Right cardiac atrium (tissue), 5 donors: ENCODE measurements at places on chromosomes 6 and 20. TPM values are rescaled to one million over a fixed set of nuclear protein-coding genes. Genes with fewer than 3 reads are reported as not detected.

HLA-DQA1 gene
- polyA plus RNA-seq = 6.0 TPM

BPI gene
- polyA plus RNA-seq = 0.07 TPM

GRCh38 chr6:75353644-75354043 is 69.1 kb upstream of the TMEM30A start:
- no peak for DNase-seq

PRL gene
- not detected for polyA plus RNA-seq

CGA gene
- polyA plus RNA-seq = 0.41 TPM

DZANK1 gene
- 0.79 TPM for polyA plus RNA-seq

SYNJ2 gene
- polyA plus RNA-seq = 9.5 TPM

DNA sequence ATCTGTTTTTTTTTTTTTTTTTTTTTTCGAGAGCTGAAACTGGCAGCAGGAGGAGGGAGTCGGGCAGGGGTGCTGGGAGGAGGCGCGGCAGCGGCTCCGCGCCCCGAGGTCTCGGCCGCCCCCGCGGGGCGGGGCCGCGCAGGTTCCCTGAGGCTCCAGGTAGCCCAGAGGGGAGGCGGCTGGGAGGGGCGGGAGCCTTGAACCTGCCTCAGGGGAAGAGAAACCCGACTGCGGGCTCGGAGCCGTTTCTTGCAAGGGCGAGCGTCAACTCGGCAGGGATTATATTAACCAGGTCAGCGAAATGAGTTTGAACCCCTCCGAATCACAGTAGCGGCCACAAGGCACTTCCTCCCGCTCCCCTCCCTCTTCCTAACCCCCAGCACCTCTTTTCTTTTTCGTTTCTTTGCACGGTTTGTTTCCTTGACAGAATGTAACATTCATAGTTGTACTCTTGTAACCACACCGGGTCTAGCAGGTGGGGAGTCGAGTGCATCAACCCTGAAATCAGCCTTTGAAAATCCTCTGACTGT is 2.0 kb downstream of the MYB start:
- no peak for DNase-seq

GRCh38 chr6:132634796-132635195 is 10.7 kb upstream of the TAAR2 start:
- DNase-seq = no peak

- DNase-seq = no peak
Observed at GRCh38 chr20:58908941-58909340, 56.4 kb downstream of the GNAS start.

- DNase-seq = no peak
Observed at GRCh38 chr6:98041056-98041455, 758.0 kb upstream of the MMS22L start.

GRCh38 chr6:81307651-81308214 is 444.7 kb downstream of the TENT5A start:
- DNase-seq = no peak

- no peak for DNase-seq
Observed at GRCh38 chr6:170124150-170124549, 166.7 kb downstream of the DLL1 start.

FOXQ1 gene
- not detected for polyA plus RNA-seq

DNA sequence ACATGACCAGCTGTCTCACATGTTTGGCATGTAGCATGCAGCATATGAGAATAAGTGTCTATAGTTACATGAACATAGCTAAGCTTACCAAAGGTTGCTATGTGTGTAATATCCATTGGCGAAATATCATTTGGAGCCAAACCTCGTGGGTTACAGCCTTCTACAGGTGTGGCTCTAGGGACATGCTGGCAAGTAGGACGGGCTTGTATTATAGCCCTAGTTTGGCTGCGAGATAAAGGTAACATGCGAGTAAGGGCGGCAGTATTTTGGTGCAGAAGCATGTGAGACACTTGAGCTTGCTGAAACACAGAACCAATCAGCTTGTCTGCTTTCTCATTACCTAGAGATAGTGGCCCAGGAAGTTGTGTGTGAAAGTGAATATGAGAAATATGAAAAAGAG is 6.5 kb upstream of the ABHD12 start:
- no peak for DNase-seq

DNA sequence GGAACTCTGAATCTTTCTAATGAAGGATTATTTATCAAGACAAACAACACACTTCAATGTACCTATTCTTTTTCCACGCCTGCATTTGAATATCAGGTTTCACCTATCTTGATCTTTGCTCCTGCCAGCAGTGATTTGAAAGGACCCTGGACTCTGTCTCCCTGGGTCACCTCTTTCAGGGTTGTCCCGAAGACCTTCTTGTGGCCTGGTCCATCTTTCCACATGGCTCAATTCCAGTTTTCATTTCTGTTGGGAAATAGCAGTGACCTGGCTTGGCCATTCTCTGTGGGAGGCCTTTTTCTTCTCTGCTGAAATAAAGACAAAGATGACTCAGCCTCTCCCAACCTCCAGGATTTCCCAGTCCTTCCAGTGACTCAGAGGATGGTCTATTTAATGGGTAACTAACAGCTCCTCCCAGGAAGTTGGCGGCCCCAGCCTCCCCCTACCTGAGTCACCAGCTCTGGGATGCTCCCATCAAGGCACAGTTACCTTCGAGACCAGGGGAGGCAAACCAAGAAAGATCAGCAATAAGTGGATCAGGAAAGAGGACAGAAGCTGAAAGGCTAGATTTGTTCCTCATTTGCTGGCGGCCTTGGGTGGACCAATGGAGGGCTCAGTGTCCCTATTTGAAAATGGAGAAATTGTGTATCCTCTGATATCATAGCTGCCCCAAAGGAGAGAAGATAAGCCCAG is 120.2 kb upstream of the RNF24 start:
- DNase-seq = no peak

GRCh38 chr6:44363377-44363926 is 21.0 kb downstream of the SPATS1 start:
- no peak for DNase-seq

PAK5 gene
- 0.07 TPM for polyA plus RNA-seq

LPA gene
- not detected for polyA plus RNA-seq

DNA sequence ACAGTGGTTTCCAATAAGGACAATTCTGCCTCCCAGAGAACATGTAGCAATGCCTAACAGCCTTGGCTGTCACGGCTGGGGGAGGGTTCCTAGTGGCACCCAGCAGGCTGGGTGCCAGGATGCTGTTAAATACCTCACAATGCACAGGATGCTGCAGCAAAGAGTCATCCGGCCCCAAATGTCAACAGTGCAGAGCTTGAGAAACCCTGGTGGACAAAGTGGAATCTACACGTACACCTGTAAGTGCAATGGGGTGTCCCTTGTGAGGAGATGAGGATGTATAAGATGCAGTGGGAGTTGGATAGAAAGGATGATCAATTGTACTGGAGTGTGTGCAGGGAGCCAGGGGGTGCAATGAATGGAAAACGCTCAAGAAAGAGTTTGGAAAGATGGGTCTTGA is 142.4 kb downstream of the FNDC1 start:
- DNase-seq = no peak

GRCh38 chr6:143510991-143511891 is at the start of gene FUCA2:
Gene FUCA2 (minus strand): TSS chr6:143511720. CDS start chr6:143511634, 86 bp downstream.
- peak; percentile 98 for DNase-seq

DNA sequence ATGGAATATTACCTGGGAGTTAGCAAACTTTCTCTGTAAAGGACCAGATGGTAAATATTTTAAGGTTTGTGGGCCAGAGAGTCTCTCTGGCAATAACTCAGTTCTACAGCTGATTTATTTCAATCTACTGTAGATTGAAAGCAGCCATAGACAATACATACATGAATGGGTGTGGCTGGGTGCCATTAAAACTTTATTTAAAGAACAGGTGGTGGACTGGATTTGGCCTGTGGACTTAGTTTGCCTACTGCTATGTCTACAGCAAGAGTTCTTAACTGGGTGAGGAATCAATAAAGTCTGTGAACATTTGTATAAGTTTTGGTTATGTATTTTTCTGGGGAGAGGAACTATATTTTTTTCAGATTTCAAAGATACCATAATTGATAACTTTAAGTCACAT is 55.1 kb downstream of the SLC22A2 start:
- no peak for DNase-seq

OPRM1 gene
- not detected for polyA plus RNA-seq

DNA sequence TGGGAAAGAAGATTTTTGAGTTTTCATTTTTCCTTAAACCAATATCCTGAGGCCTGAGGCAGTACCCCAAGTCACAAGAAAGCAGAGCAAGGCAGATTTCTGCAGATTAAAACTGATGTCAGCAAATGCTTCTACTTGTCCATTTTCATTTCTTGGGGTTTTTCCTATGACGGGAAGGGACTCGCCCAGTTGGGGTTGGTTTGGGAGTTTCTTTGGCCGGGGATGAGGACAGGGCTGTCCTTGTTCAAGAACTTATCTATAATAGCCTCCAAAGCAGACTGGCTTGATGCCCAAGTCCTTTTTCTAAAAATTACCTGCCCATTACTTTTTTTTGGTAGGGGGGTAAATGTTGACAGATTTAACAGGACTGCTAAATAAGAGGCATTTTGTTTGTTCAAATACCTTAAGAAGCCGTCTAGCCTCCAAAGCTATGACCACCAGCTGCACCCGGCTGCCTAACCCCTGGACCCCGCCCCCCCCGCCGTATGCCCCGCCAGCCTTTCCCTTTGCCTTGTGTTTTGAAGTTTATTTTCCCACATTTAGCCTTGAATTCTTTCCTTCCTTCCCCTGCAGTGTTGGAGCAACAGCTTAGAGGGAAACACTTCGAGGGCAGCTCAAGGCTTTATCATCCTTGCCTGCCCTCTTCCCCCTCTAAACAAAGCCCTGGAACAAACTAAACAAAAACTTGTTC is 2.5 kb downstream of the KCNK5 start:
- DNase-seq = no peak

DNA sequence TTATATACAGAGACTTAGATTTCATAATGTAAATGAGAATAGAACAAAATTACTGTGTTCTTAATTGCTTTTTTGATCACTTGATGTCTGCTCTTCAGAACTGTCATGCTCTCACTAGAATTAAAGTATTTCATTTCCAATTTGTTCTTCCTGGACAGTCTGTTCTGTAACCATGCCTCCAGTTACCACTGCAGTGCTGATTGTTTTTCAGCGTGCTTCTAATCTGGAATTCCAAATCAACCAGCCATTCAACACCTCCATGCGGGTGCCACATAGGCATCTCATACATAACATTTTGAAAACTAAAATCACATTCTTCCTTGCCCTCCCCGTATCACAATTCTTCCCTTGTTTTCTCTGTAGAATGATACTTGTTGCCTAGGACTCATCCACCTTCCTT is 132.8 kb downstream of the QKI start:
- DNase-seq = no peak
